ENCODE measurements at places on chromosomes 5 and 9. TPM values are rescaled to one million over a fixed set of nuclear protein-coding genes. Genes with fewer than 3 reads are reported as not detected.

Gene LTC4S
- total RNA-seq: 27.3 TPM

Gene GRIA1
- 1.2 TPM for total RNA-seq

Gene SLC25A2
- total RNA-seq: 4.8 TPM

Gene ABCA1
- total RNA-seq: 84.1 TPM

Gene MLANA
- total RNA-seq: not detected

Gene PCDHA9
- 0.39 TPM for total RNA-seq

Gene TEK
- total RNA-seq: 18.8 TPM

Gene PCDHGB1
- 6.9 TPM for total RNA-seq

Gene UBE2QL1
- total RNA-seq: 0.39 TPM

DNA sequence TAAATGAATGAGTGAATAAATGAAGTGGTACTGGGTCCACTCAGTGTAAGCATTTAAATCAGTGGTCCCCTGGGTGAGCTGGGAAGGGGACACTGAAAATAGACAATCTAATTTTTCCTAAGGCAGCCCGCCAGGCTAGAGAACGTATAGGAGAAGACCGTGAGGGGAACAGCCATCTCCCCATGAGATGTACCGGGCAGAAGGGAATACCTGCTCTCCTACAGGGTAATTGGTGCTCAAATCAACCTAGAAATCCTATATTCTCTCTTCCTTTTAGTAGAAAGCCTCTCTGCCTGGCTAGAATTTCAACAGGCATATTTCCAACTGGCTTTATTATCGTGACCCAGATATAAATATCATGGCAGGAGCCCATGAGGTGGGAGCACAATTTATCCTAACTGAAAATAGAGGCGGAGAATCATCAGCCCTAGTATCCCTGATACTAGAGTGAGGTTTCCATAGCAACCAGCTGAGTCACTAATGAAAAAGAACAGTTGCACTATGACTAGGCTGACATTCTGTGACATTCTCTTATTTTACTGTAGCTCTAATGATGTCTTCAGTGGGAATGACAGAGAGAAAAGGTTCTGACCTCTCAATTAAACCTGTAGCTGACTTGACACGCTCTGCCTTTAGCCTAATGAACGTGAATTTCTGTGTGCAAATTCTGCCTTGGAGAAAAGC is 96.5 kb upstream of the CAST start:
- no peaks in the 10 kb centered on the region for H3K36me3 ChIP-seq
- DNase-seq: no peak
- H3K4me3 ChIP-seq: no peak overlapping the region
- no peak overlapping the region for H3K27ac ChIP-seq

- no peak for DNase-seq
- no peak overlapping the region for H3K4me3 ChIP-seq
- H3K36me3 ChIP-seq: no peaks in the 10 kb centered on the region
- H3K4me1 ChIP-seq: no peaks in the 10 kb centered on the region
- no peaks in the 10 kb centered on the region for H3K27me3 ChIP-seq
Observed at GRCh38 chr5:90747693-90748092, 189.1 kb downstream of the ADGRV1 start.

- no peak for DNase-seq
- no peak overlapping the region for H3K4me3 ChIP-seq
- H3K4me1 ChIP-seq: no peaks in the 10 kb centered on the region
- H3K27me3 ChIP-seq: no peaks in the 10 kb centered on the region
Observed at GRCh38 chr9:103757062-103757461, 337.0 kb upstream of the SMC2 start.

- H3K4me1 ChIP-seq: no peaks in the 10 kb centered on the region
- H3K27me3 ChIP-seq: no peaks in the 10 kb centered on the region
- no peak for DNase-seq
- peak overlapping the region; percentile 39 for H3K27ac ChIP-seq
- no peaks in the 10 kb centered on the region for H3K36me3 ChIP-seq
Observed at GRCh38 chr5:112735702-112736101, 2.0 kb upstream of the APC start.

GRCh38 chr9:70519912-70520724 is 105.7 kb upstream of the KLF9 start:
- H3K27me3 ChIP-seq: no peaks in the 10 kb centered on the region
- H3K36me3 ChIP-seq: no peaks in the 10 kb centered on the region
- DNase-seq: no peak
- no peak overlapping the region for H3K27ac ChIP-seq
- no peak overlapping the region for H3K4me3 ChIP-seq

GRCh38 chr5:37055383-37055990 is 178.9 kb downstream of the NIPBL start:
- no peaks in the 10 kb centered on the region for H3K36me3 ChIP-seq
- H3K27me3 ChIP-seq: no peaks in the 10 kb centered on the region
- H3K4me1 ChIP-seq: no peaks in the 10 kb centered on the region
- no peak overlapping the region for H3K4me3 ChIP-seq

- DNase-seq: no peak
- H3K4me3 ChIP-seq: no peak overlapping the region
- H3K4me1 ChIP-seq: no peaks in the 10 kb centered on the region
- no peaks in the 10 kb centered on the region for H3K36me3 ChIP-seq
- no peaks in the 10 kb centered on the region for H3K27me3 ChIP-seq
- no peak overlapping the region for H3K27ac ChIP-seq
Observed at GRCh38 chr5:43401827-43402226, 10.4 kb downstream of the CCL28 start.

GRCh38 chr9:114178756-114179450 is 23.6 kb downstream of the COL27A1 start:
- H3K4me1 ChIP-seq: no peaks in the 10 kb centered on the region
- DNase-seq: no peak
- no peaks in the 10 kb centered on the region for H3K36me3 ChIP-seq

DNA sequence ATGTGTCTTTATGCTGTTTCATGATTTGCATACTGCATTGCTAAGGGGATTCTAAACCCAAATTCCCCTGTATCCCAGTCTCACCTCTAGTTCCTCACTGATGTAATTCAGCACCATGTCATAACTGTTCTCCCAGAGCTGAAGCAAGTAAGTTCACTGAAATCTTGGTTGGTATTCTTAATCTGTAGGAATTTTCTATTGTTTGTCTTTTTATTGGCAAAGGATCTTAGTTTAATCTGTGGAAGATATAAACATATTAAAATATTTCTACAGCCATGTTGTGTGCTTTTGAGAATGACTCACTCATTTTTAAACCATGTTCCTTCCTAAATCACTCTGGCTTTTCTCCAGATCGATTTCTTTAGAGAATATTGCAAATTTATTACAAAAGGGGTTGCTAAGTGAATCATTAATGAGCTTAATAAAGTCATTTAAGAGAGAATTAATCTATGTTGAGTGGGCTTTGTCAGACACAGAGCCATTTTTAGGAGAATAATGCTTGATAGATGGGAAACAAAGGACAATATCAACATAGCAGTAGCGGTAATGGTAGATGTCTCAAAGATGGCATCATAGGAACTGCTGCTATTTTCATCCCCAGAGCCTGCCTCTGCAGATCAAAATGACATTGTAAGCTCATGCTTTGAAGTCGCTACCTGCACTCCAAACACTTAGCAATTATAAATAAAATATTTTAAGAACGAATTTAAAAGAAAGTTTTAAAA is 110.0 kb downstream of the ENC1 start:
- H3K4me1 ChIP-seq: no peaks in the 10 kb centered on the region
- no peak for DNase-seq
- no peaks in the 10 kb centered on the region for H3K36me3 ChIP-seq
- no peak overlapping the region for H3K4me3 ChIP-seq

GRCh38 chr5:148979083-148979723 is 83.7 kb downstream of the SH3TC2 start:
- no peaks in the 10 kb centered on the region for H3K36me3 ChIP-seq
- peaks cover 5% of the 10 kb centered on the region for H3K4me1 ChIP-seq
- H3K4me3 ChIP-seq: no peak overlapping the region
- H3K27ac ChIP-seq: no peak overlapping the region

GRCh38 chr5:150303070-150303615 is 438 bp upstream of the ARSI start:
- H3K4me3 ChIP-seq: peak overlapping the region; percentile 7
- no peaks in the 10 kb centered on the region for H3K4me1 ChIP-seq
- H3K27me3 ChIP-seq: no peaks in the 10 kb centered on the region

- no peaks in the 10 kb centered on the region for H3K4me1 ChIP-seq
- H3K27ac ChIP-seq: peak overlapping the region; percentile 90
- peak overlapping the region; percentile 77 for H3K4me3 ChIP-seq
- no peak for DNase-seq
Observed at GRCh38 chr9:35162605-35163315, 951 bp downstream of the UNC13B start.

GRCh38 chr9:133499132-133499891 is 20.4 kb upstream of the SLC2A6 start:
- H3K4me3 ChIP-seq: no peak overlapping the region
- H3K27ac ChIP-seq: no peak overlapping the region
- H3K4me1 ChIP-seq: peaks cover 13% of the 10 kb centered on the region

DNA sequence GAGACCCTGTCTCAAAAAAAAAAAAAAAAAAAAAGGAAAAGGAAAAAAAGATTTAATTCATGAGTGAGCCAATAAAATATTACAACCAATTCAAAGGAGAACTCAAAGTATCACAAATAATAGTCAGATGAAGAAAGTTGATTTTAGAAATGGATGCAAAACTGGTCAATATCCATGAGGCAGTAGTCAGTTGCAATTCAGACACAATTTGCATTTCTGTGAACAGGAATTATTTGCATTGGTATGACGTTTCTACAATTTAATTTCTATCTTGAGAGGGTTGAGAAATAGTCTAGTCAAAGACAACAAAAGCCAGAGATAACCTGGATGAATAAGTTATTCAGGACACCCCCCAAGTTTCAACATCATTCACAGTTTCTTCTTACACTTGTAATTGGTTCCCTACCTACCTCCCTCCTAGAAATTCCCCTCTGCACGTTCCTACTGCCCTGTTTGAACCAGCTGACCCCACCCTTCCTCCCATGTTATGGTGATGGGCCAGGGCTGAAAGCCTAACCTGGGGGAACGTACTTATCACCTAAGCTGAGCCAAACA is 28.6 kb upstream of the CDKN2AIPNL start:
- no peak overlapping the region for H3K4me3 ChIP-seq
- H3K36me3 ChIP-seq: no peaks in the 10 kb centered on the region
- no peaks in the 10 kb centered on the region for H3K27me3 ChIP-seq
- H3K27ac ChIP-seq: no peak overlapping the region
- peaks cover 38% of the 10 kb centered on the region for H3K4me1 ChIP-seq

DNA sequence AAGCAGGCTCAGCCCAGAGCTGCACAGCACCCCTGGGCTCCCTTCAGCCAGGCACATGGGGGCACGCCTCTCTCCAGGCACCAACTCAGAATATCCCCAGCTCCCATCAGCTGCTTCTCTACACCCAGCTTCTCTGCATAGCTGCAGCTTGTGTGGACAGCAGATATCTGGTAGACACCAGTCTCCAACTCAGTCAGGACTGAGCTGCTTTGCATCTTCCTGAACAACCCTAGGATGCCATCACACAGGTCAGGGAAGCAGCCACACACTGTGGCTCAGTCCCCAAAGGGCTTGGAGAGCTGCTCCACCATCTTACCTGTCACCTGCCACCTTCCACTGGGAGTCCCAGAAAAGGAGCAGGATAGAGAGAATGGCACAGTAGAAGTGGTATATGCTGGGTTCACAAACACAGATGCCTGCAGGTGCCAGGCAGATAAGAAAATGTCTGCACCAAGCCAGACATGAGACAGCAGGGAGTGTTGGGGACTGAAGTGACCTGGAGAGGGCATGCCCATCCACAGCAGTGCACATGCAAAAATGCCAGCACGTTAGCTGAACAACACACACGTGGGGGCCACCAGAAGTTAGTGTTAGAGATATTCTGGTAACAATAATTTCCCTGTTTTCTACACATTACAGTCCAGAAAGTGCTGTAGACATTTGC is 42.0 kb downstream of the THBS4 start:
- H3K27me3 ChIP-seq: no peaks in the 10 kb centered on the region
- no peak overlapping the region for H3K27ac ChIP-seq

DNA sequence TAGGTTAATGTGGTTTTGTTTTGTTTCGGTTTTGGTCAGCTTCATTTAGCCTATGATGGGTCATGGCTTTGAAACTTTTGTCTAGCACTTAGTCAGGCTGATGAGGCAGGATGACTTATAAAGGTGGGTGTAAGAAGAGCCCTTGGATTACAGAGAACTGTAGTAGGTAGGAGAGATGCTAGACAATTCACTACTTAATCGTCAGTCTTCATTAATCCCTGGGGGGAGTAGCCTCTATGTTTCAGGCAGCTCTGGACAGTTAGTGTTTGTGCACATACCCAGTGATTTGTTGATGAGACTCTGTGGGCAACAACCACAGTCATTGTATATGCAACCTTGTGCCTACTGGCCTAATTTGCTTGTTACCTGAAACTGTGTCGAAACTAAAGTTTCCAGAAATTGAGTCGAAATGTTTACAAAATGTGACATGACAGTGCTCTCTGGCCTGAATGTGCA is 113.3 kb downstream of the MTREX start:
- no peak for DNase-seq
- H3K36me3 ChIP-seq: peaks cover 6% of the 10 kb centered on the region
- no peak overlapping the region for H3K4me3 ChIP-seq
- no peaks in the 10 kb centered on the region for H3K27me3 ChIP-seq
- H3K27ac ChIP-seq: no peak overlapping the region
- H3K4me1 ChIP-seq: no peaks in the 10 kb centered on the region

DNA sequence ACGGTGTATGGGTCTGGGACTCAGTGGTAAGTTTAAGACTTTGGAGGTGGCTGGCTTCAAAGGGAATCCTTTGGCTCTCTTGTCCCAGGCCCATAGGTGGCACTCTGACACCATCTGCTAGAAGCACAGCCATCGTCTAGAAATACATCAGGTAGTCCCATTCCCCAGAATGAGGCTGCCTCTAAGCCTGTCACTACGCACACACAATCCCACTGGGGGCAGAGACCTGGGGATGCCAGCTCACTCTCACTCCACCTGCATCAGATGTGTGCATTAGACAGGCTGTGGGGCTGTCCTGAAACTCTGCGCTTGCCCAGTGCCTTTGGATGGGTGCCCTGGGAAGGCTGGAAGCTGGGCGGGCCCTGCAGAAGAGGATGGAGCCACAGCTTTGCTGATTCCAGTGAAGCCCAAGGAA is 127.5 kb upstream of the PANK3 start:
- no peaks in the 10 kb centered on the region for H3K36me3 ChIP-seq
- no peaks in the 10 kb centered on the region for H3K4me1 ChIP-seq
- H3K27me3 ChIP-seq: no peaks in the 10 kb centered on the region
- no peak overlapping the region for H3K27ac ChIP-seq
- no peak overlapping the region for H3K4me3 ChIP-seq

DNA sequence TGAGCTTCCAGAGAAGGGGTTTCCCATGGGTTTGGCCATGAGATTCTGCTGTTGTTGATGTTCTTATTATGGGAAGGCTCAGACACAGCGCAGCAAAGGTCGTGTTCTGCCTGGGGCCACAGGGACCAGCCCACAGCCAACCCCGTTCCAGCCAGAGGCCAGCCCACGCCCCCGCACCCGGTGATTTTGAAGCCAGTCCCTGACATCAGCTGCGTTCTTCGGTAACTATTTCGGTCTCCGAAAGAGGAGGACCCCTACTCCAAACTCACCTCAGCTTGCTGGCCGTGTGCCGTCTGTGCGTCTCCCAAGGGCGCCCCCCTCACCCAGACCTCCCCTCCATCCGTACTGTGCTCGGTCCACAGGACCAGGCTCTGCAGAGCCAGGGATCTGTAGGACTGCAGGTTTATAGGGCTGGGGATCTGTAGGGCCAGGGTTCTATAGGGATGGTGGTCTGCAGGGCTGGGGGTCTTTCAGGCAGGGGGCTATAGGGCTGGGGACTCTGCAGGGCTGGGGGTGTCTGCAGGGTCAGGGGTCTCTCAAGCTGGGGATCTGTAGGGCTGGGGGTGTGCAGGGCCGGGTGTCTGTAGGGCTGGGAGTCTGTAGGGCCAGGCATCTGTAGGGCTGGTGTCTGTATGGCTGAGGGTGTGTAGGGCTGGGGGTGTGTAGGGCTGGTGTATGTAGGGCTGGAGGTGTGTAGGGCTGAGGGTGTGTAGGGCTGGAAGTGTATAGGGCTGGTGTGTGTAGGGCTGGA is 11.8 kb downstream of the COL5A1 start:
- peaks cover 33% of the 10 kb centered on the region for H3K4me1 ChIP-seq
- no peaks in the 10 kb centered on the region for H3K27me3 ChIP-seq
- peaks cover 11% of the 10 kb centered on the region for H3K36me3 ChIP-seq
- H3K4me3 ChIP-seq: no peak overlapping the region
- peak overlapping the region; percentile 72 for H3K27ac ChIP-seq

Measured in tibial nerve (tissue), 4 donors.